Activated gamma-delta T cell treated with Interleukin-2 at 50 U/mL for 16 hours (primary cell): ENCODE measurements at places on chromosomes 4 and X.

- DNase-seq, result no peak
Observed at GRCh38 chr4:16890651-16891050, 7.8 kb downstream of the LDB2 start.

DNA sequence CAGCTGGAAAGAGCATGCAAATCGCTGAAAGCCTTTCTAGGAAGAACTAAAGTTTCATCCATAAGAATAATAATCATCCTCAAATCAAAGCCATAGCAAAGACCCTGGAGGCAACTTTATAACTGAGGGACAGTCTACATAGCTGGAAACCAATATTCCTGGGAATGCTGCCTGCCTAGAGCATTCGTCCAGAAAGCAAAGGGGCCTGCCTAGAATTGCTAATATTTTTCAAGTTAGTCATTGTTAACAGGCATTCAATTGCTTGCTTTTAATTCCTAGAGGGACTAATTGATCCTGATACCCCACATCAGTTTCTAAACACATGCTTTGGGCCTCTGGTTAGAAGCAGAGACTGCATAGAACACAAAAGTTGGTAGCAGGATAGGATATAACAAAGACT lies 4.2 kb upstream of the PPARGC1A start:
- DNase-seq, result no peak

GRCh38 chr4:125808570-125808969 lies 493.8 kb downstream of the FAT4 start:
- no peak for DNase-seq

- no peak for DNase-seq
Observed at GRCh38 chrX:17377795-17378194, 2.8 kb downstream of the NHS start.

- DNase-seq, result no peak
Observed at GRCh38 chr4:118757761-118758251, 72.6 kb downstream of the METTL14 start.

DNA sequence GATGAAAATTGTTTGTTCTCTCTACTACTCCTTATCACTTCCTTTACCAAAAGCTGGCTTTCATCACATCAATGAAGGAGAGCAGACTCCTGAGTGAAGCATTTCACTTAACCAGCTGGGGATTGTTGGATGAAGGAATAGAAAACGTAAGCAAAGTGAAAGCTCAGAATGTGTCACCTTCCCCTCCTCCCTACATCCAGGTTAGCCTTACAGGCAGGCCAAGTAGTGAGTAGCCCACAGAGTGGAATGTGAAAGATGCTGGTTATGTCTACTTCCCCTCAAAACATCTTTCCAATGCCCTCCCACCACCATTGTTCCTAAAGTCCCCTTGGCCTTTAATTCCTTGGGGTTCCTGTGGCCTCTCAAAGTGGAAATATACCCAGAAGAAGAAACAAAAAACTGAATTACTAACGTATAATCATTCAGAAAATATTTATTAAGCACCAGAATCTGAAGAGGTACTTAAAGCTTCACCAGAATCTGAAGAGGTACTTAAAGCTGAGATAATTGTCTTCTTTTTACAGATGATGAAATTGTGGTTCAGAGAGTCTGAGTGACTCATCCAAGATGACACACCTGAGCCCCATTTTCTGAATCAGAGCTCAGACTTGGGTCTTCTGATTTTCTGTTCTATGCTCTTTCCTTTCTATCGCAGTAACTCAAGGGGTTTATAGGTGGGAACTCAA lies 6.5 kb downstream of the P2RY4 start:
- no peak for DNase-seq

- peak; percentile 25 for DNase-seq
Observed at GRCh38 chr4:81052119-81053068, 21.9 kb downstream of the BMP3 start.

DNA sequence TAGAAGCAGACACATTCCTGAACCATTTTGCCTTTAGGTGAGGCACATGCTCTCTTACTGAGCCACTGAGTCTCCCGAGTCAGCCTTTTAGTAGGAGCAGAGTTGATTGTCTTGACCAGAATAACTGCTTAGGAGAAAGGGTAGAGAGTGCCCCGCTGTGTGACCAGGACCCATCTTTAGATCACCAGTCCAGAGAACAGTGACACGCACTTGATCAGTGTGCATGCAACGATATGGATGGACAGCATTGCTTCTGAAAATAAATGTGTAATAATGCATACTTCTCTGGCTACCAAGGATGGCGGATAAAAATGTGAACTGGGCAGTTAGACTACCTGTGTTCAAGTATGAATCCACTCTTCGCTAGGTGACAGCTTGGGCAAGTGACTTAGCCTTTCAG lies 897.7 kb downstream of the TRIML1 start:
- no peak for DNase-seq

DNA sequence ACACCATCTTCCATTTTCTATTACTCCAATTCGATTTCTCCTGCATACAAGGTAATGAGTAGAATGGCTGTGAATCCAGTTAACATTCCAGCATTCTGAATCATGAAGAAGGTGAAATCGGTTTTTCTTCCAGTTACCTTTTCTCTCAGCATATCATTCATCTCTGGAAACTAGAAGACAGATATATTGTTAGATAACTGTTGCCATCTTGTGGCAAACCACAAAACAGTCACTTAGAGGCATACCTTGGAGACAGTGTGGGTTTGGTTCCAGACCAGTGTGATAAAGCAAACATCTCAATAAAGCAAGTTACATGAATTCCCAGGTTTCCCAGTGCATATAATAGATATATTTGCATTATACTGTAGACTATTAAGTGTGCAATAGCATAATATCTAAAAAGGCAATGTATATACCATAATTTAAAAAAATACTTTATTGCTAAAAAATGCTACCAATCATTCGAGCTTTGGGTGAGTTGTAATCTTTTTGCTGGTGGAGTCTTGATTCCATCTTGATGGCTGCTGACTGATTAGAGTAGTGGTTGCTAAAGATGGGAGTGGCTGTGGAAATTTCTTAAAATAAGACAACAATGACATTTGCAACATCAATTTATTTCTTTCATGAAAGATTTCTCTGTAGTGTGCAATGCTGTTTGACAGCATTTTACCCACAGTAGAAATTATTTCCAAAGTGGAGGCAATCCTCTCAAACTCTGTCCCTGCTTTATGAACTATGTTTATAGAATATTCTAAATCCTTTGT lies 82.1 kb downstream of the SLC39A8 start:
- DNase-seq, result no peak

DNA sequence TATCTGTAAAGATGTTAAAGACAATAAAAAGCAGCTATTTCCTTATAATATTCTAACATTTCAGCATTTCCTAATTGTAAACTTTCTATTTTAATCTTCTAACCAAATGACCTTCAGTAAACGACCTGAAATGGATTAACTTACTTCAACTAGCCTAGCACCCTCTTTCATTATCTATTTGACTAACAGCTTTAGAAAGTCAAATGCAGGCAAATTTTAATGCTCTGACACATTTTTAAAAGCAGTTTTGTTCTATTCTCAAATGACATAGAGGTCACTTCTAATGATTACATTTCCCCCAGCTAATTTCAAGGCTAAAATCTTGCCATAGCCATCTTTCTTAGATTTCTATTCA lies 41.9 kb downstream of the SLC7A11 start:
- no peak for DNase-seq

GRCh38 chr4:106080376-106080775 lies 185.1 kb downstream of the NPNT start:
- DNase-seq, result no peak

DNA sequence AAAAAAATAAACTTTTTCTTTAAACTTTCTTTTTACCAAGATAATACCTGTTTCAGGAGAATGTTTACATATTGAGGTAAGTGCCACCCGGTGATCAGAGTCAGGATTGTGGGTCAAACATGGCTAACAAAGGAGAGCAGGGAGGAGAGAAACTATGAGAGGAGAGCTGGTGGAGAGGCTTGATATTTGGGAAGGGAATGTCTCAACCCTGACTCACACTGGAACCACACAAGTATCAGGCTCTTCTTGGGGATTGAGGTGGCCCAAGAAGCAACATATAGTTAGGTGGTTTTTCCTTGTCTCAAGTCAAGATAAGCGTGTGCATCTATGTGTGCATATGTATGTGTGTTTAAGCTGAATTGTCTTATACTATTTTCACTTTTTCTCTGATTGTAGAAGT lies 6.7 kb downstream of the TCEAL1 start:
- DNase-seq, result no peak

- no peak for DNase-seq
Observed at GRCh38 chr4:137253949-137254348, 278.3 kb downstream of the PCDH18 start.

DNA sequence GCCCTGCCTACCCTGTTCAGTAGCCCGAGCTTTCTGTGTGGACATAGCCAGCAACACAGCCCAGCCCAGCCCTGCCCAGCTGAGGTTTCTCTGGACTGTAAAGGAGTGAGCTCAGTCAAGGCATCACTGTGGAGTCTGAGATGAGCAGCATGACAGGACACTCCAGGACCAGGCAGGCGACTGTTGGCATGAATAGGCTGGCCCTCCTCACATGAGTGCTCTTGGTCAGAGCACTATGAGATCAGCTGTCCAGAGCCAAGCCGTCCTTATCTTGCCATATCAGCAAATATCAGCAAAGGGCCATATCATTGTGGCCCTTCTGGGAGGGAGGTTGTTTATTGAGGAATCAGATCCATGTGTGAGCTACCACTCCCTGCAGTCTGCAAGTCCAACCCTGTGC lies 30.9 kb downstream of the REELD1 start:
- DNase-seq, result no peak

- DNase-seq, result no peak
Observed at GRCh38 chr4:8582436-8582835, 2.2 kb downstream of the GPR78 start.

GRCh38 chrX:109389917-109390316 lies 92.0 kb downstream of the GUCY2F start:
- no peak for DNase-seq

GRCh38 chrX:31443654-31444053 lies 371.8 kb upstream of the FTHL17 start:
- DNase-seq, result no peak

GRCh38 chrX:107686792-107687191 lies 58.5 kb downstream of the PRPS1 start:
- DNase-seq, result no peak

GRCh38 chr4:139227729-139228404 lies 50.8 kb upstream of the ELF2 start:
- no peak for DNase-seq

- no peak for DNase-seq
Observed at GRCh38 chrX:97490656-97491055, 606.9 kb downstream of the RPA4 start.

DNA sequence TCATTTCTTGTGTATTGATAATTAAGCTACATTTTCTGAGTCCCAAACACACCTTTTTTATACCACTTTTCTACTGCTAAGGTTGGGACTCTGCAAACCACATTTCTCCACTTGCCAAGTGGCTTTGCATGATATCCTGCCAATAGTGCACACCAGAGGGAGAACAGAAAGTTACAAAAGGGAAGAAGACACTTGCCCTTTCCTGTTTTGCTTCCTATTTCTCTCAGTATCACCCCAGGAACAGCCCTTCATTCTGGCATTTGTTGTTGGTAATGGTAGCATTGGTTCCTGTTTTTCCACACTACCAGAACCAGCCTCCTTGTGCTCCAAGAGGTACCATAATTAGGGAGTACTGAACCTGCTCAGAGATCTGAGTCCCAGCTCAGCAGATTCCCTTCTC lies 87.1 kb downstream of the HDX start:
- DNase-seq, result no peak

DNA sequence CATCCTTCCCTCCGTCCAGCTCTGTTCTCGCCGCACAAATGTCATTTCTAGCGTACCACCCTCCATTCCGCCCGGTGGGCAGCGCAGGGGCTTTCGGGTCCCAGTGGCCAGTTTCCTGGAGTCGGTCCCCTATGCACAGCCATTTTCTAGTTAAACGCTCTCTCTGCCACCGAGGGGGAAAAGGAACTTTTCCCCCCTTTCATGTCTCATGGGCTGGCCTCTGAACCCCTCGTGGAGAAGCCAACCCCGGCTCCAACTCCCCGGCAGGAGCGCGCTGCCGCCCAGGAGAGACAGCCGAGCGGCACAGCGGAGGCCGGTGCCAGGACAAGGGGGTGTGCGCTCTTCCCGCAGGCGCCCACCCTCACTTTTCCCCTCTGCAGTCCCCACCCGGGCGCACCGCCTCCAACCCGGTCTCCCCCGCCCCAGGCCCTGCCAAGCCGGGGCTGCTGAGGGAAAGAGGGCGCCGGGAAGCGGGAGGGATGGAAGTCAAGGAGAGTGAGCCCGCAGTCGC lies 662 bp downstream of the APBB2 start:
- DNase-seq, result no peak

- no peak for DNase-seq
Observed at GRCh38 chr4:180860089-180860720, 1383.0 kb upstream of the TENM3 start.

GRCh38 chr4:104465201-104465600 lies 29.5 kb downstream of the CXXC4 start:
- no peak for DNase-seq

- DNase-seq, result no peak
Observed at GRCh38 chr4:141248029-141248428, 27.3 kb downstream of the ZNF330 start.

GRCh38 chr4:73245955-73246354 lies 12.6 kb downstream of the ANKRD17 start:
- no peak for DNase-seq

DNA sequence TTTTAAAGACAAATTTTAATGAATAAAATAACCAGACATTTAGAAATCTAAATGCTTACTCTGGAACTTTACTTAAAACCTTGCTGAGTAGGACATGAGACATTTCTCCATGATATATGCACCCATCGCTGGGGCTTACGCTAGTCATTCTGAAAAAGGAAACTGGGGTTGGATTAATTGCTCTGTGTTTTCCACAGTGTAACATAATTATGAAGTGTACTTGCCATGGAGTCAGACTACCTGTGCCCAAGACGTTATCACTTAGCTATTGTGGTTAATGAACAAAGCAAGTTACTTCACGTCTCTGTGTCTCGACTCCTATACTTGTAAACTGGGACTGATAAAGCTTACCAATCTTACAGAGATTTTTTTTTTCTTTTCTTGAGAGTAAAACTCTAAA lies 47.8 kb downstream of the SHISA3 start:
- no peak for DNase-seq

DNA sequence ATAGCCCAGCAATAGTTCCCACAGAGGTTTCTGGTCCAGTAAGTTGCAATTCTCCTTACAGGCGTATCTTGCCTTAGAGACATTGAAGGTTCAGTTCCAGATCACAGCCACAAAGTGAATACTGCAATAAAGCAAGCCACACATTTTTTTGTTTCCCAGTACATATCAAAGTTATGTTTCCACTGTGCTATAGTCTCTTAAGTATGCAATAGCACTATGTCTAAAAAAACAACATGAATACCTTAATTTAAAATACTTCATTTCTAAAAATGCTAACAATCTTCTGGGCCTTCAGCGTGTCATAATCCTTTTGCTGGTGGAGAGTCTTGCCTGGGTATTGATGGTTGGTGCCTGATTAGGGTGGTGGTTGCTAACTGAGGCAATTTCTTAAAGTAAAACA lies 659.1 kb downstream of the GRID2 start:
- no peak for DNase-seq

GRCh38 chrX:72584163-72584562 lies 11.5 kb upstream of the HDAC8 start:
- no peak for DNase-seq

- no peak for DNase-seq
Observed at GRCh38 chrX:25175743-25176142, 160.0 kb upstream of the ARX start.

GRCh38 chrX:40366661-40367060 lies 214.1 kb upstream of the ATP6AP2 start:
- no peak for DNase-seq

- no peak for DNase-seq
Observed at GRCh38 chr4:175139205-175139604, 221.0 kb downstream of the ADAM29 start.

GRCh38 chr4:108166441-108167315 lies 2.1 kb downstream of the LEF1 start:
- DNase-seq, result peak; percentile 54
